ENCODE measurements at places on chromosomes 6 and 20. TPM values are rescaled to one million over a fixed set of nuclear protein-coding genes. Genes with fewer than 3 reads are reported as not detected.

Gene CFAP206
- total RNA-seq = 0.26 TPM

Gene SYNE1
- total RNA-seq = 125 TPM

Gene NKX2-4
- not detected for total RNA-seq

Gene BEND3
- 0.83 TPM for total RNA-seq

Gene GSTA2
- not detected for total RNA-seq

Gene MARCKS
- total RNA-seq = 81.7 TPM

Gene NELFE
- total RNA-seq = 85.5 TPM

Gene RBBP8NL
- not detected for total RNA-seq

Gene HLA-DQA1
- not detected for total RNA-seq

Gene GPR63
- 3.0 TPM for total RNA-seq

Measured in fibroblast of lung (primary cell).